ENCODE measurements at places on chromosomes 13 and 19.
A peak's percentile ranks its signal among the peaks of the same experiment; 100 is the strongest.

GRCh38 chr13:80430561-80430960 is 89.6 kb upstream of the SPRY2 start:
- DNase-seq: no peak

DNA sequence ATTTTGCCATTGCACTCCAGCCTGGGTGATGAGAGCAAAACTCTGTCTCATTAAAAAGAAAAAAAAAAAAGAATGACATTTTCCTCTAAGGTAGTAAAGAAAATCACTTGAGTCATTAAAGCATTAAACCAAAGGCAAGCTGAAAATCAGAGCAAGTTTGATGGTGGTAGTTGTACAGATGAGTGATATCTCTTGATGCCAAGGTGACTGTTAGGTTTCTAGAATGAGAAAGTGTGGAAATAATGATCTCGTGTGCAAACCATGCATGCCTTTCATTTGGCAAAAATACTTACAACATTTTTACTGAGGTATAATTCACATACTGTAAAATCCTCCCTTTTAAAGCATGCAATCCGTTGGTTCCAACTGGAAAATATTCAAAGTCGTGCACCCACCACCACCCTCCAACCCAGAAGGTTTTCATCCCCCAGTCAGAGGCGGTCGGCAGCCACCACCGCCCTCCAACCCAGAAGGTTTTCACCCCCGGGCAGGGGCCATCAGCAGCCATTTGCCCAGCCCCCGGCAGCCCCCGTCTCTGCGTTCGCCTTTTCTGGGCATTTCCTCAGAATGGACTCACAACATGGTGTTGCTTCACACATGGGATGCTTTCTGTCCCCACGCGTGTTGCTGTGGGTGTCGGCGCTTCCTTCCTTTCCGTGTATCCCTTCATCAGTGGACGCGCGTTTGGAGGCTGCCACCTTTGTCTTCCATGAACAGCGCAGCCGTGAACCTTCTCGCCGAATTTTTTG is 90.2 kb downstream of the ATP11A start:
- DNase-seq: no peak

DNA sequence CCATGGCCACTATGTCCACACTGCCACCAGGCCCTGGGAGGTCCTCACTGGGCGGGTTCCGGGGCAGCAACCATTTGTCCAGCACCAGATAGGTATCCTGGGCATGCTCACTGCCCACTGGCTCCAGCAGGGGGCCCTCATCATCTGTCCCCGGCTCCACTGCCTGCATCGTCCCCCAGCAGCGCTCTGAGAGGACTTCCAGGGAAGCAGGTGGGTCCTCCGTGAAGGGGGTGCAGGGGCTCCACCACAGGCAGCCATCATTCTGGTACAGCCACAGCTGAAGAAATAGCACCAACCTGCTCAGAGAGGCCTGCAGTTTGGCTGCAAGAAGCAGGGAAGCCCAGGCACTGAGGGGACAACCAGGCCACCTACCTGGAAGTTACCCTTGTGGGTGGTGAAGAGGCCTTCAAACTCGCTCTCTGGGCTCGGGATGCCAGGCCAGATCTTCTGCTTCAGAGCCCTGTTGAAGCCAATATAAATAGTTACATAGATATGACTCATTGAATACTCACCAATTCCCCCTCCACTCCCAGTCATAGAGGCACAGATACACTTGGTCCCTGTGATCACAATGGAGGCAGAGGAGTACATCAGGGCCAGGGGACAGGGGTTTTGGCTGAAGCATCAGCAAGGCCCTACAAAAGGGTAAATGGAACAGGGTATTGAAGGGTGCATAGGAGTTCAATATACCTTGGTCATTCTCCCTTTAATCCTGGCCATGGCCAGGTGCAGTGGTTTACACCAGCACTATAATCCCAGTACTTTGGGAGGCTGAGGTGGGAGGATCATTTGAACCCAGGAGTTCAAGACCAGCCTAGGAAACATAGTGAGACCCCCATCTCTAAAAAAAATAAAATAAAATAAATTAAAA is 4.1 kb downstream of the SWSAP1 start:
- DNase-seq: peak; percentile 39

GRCh38 chr19:51417107-51417809 is at the start of gene SIGLEC10:
SIGLEC10 (minus strand) TSS chr19:51417642; CDS start chr19:51417581, 61 bp downstream.
- DNase-seq: no peak

GRCh38 chr13:27200413-27201070 is 28.9 kb upstream of the USP12 start:
- no peak for DNase-seq

DNA sequence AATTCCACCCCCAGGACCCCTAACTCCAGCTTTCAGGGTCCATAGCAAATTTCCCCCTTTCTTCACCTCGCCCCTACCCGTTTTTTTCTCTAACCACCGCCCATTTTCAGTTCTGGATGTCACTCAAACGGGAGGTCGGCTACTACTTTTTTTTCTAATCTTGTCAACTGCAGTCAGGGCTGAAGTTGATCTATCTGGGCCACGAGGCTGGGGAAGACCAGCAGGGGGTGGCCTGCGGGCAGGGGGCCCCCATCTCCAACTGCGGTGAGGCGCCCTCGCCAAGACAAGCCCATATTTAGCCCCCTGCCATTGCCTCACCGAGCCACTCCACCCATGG is 748 bp downstream of the LHFPL6 start:
- DNase-seq: no peak

DNA sequence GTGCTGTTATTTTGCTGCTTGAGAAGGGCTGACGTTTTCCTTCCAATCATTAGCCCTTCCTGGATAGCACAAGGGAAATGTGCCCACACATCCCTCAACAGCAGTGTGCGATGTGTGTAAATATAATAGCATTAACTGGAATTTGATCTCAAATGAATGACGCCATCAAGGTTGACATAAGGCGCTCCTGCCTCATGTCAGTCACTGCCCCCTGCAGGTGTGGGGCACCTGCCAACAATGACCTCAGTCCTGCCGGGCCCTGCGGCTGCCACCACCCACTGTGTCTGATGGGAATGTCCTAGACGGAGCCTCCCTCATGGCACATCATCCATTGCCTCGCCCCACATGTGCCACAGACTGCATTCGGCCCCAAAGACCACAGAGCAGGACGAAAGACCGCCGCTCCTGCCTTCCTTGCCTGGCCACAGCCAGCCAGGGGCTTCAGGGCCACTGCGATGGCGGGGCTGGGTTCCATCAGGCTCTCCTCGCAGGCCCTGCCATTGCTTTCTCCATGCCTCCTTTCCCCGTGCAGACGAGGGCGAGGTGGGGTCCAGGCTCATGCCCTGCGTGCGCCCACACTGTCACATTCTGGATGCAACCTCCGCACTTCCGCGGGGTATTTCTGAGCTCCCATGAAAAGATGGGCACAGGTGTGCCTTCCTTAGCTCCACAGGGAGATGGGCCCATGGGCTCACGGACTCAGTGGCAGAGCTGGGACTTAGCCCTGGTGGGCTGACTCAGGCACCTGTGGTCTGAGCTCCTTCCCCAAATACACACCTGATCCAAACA is 146.7 kb downstream of the SOX1 start:
- DNase-seq: no peak

GRCh38 chr13:67664502-67664901 is 434.4 kb upstream of the PCDH9 start:
- DNase-seq: no peak

- DNase-seq: no peak
These were observed 16.7 kb downstream of the ZNF100 start for GRCh38 chr19:21750586-21751128.

GRCh38 chr13:40452038-40452666 is 214.3 kb downstream of the FOXO1 start:
- no peak for DNase-seq

- no peak for DNase-seq
These were observed 29.5 kb upstream of the ANKRD10 start for GRCh38 chr13:110944121-110944967.

- no peak for DNase-seq
These were observed 403 bp upstream of the SIAH3 start for GRCh38 chr13:45851956-45852355.

DNA sequence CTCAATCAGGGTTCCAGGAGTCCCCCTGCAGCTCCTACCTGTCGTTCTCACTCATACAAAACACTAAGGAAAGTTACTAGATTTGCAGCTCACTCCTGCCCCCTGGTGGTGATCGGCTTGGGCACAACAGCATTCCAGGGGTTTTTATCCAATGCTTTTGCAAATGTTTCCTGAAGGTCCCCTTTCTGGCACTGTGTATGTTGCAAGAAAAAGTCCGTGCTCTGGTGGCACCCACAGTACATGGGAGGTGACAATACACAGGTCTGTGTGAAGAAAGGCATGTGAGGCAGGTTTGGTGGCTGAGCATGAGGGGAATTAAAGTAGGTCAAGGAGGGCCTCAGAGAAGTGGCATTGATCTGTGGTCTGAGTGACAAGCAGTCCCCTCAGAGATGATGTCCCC is 8.6 kb upstream of the TYK2 start:
- DNase-seq: peak; percentile 85

DNA sequence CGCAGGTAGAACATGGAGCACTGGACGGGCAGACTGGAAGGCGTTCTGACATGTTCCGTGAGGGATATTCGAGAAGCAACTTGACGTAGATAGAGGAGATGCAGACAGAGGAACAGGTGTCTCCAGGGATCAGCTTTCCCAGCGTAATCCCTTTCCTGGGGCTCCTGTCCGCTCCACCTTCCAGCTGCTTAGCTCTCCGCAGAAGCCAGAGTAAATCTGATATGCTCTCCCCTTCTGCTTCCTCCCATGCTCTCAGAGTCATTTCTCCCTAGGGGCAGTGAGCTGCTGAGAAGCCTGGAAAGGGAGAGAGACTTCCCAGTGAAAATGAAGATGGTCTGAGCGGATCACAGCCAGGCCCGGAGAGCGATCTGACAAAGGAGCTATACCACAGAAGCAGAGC is 23.0 kb upstream of the OLFM4 start:
- no peak for DNase-seq

DNA sequence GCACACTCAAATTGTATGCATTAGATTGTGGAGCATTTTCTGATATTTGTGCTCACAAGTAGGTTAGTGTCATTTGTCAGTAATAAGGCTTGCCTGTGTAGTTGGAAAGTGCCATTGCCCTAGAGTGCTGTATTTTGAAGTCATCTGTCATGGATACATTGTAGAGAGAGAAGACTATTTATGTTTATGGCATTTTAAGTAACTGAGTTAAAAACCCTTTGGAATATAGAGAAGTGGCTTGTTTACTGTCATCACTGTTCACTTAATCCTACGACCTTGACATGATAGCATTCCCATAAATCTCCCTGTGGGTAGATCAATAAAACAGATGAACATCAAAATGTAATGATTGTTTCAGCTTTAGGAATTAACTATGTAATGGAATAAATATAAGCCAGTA is 110.6 kb downstream of the MAB21L1 start:
- DNase-seq: no peak

DNA sequence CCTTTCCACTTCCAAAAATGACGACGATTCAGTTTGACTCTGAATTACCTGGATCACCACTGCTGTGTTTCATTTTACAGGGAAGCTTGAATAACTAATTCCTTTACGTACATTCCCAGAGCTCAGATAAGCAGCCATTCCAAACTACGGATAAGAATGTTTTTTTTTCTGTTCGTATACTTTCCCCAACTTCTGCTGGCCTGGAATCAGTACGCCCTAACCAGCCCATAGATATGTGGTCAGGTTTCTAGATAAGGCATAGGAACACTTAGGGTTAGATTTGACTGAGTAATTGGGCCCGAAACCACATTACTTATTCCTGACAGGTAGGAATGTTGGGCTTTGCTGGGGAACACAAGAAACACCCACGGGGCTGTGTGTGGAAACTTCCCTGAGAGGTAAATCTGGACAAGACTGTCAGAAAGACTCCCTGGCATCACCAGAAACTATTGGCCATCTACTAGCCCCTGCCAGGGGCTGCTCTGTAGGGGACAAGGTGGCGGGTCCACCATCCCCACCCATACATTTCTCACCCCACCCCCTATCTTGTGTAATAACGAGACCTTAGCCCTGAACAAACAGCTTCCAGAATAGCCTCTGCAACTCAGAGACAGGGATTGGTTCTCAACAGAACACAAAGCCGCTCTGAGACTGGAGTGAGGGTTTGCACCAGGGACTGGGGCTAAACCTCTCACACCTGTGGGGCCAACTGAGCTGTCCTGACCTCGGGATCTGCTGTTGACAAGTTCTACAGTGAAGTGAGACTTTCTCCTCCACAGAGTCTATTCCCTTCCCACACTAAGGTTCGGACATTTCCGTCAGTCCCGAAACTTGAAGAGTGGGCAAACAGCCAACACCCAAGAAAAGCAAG is 15.6 kb downstream of the RHPN2 start:
- no peak for DNase-seq
